ENCODE measurements at places on chromosomes 5 and 9. TPM values are rescaled to one million over a fixed set of nuclear protein-coding genes. Genes with fewer than 3 reads are reported as not detected.

PRLR gene
- 7.3 TPM for total RNA-seq

GRCh38 chr5:35771839-35772238 is 84.9 kb upstream of the IL7R start:
- DNase-seq, result no peak
- peaks cover 17% of the 10 kb centered on the region for H3K27me3 ChIP-seq
- no peak overlapping the region for H3K4me3 ChIP-seq
- H3K36me3 ChIP-seq, result no peaks in the 10 kb centered on the region
- H3K27ac ChIP-seq, result no peak overlapping the region
- H3K4me1 ChIP-seq, result no peaks in the 10 kb centered on the region

DNA sequence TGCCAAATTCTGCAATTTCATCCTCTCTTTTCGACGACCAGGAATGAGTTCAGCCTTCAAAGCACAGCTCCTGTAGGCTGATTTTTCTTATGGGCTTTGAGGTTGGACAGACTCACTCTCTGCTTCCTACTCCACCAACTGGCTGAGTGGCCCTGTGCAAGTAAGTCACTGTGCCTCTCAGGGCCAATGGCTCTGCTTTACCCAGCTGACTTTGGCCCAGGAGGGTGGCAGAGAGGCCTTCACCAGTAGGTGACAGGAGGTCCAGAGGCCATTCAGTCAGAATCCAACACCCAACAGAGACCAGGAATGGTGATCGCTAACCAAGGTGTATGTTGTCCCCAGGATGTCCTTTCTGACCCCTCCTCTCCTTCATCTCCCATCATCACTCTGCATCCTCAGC is 49.5 kb upstream of the ALDH1B1 start:
- H3K36me3 ChIP-seq, result no peaks in the 10 kb centered on the region
- peaks cover 16% of the 10 kb centered on the region for H3K4me1 ChIP-seq
- H3K4me3 ChIP-seq, result no peak overlapping the region
- H3K27me3 ChIP-seq, result no peaks in the 10 kb centered on the region
- peak; percentile 32 for DNase-seq

DNA sequence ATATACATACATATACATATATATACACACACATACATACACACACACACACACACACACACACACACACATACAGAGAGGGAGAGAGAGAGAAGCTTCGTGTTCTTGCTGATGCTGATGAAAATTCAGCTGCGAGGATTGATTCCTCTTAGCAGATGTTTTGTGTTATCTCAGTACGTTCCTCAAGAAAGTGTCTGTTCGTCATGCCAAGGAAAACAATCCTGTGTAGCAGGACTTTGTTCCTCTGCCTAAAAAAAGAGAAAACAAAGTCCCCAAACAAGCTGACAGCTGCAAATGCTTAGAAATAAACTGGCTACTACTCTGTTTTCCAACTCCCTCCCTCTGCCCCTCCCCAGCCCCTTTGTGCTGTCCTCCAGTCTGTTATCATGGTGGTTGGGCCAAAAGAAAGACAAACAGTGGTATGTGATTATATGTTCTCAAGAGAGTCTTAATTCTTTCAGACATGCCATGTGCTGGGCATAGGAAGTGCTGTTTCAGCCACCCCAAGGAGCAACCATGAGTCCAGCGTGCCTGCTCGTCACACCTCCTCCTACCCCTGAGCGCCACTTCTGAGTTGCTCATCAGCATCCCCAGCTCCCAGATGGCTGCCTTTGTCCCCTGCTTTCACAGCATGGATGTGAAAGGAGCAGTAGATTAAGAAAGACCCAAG is 71.5 kb upstream of the EQTN start:
- DNase-seq, result peak; percentile 71
- H3K36me3 ChIP-seq, result no peaks in the 10 kb centered on the region
- H3K27me3 ChIP-seq, result peaks cover 29% of the 10 kb centered on the region
- no peak overlapping the region for H3K27ac ChIP-seq
- H3K4me3 ChIP-seq, result no peak overlapping the region
- no peaks in the 10 kb centered on the region for H3K4me1 ChIP-seq

DNA sequence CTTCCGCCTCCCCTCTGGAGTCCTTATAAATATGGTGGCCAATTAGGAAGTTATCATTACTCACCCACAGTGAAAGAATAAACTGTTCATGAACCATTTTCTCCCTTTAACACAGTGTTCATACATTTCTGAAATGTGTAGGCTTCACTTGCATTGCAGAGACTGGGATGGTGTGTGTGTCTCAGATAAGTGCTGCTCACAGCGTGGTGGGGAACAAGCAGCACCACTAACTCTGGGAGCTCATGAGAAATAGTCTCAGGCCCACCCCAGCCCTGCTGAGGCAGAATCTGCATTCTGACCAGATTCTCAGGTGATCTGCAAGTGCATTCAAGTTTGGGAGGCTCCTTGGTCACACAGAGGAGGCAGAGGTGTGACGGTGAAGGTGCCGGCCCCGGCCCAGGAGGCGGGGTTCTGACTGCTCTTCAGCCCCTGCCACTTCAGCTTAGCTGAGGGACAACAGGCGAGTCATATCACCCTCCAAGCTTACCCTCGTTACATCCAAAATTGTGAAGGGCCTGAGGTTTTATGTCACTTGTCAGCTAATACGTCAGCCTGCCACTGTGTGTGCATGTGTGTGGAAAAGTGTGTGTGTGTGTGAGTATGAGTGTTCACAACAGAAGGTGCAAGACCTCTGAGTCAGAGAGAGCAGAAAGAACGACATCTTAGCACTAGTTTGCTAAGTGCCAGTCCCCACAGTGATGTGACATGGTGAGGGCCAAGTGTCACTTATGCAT is 34.7 kb downstream of the DAP start:
- no peaks in the 10 kb centered on the region for H3K27me3 ChIP-seq
- DNase-seq, result peak; percentile 52
- H3K4me3 ChIP-seq, result no peak overlapping the region
- peaks cover 14% of the 10 kb centered on the region for H3K4me1 ChIP-seq
- H3K36me3 ChIP-seq, result peaks cover 18% of the 10 kb centered on the region

DNA sequence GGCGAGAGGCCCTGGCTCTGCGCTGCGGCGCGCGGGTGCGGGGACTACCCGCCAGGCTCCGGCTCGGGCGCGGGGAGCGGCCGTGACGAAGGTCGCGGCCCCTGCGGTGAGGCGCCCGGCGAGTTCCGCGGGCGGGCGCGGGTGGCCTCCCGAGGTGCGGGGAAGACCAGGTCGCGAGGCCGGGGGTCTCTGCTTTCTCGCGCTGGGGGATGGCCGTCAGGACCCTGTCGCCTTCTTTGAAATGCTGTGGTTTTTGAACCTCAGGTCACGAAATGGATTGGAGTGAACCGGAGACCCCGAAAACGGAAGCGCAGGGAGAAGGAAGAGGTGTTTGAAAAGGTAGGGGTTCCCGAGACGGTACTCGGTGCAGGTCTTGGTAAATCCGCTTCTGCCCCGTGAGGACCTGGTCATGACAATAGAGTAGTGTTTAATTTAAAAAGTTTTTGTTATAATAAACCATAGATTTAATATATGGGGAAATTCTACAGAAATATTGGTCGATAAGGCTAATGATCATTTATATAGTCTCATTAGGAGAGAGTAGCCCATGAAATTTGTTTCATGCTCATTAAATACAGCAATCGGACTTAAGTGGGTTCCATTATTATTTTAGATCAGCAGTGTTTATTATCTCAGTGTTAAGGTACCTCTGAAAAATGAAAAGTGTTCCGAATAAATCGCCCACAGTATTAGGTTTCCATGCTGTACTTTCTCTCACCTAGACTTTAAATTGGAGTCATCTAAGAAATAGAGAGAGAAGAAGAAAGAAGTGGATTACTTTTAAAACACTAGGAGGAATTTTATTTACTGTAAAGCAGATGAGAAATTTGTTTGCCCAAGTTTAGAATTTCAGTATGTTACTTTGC is 279.0 kb downstream of the AOPEP start:
- peak overlapping the region; percentile 74 for H3K4me3 ChIP-seq
- DNase-seq, result no peak
- no peak overlapping the region for H3K27ac ChIP-seq

- no peaks in the 10 kb centered on the region for H3K36me3 ChIP-seq
- H3K27me3 ChIP-seq, result no peaks in the 10 kb centered on the region
- no peak overlapping the region for H3K4me3 ChIP-seq
- H3K27ac ChIP-seq, result no peak overlapping the region
- no peak for DNase-seq
- peaks cover 4% of the 10 kb centered on the region for H3K4me1 ChIP-seq
Measured at GRCh38 chr5:66704790-66705425, 108.7 kb downstream of the MAST4 start.

DNA sequence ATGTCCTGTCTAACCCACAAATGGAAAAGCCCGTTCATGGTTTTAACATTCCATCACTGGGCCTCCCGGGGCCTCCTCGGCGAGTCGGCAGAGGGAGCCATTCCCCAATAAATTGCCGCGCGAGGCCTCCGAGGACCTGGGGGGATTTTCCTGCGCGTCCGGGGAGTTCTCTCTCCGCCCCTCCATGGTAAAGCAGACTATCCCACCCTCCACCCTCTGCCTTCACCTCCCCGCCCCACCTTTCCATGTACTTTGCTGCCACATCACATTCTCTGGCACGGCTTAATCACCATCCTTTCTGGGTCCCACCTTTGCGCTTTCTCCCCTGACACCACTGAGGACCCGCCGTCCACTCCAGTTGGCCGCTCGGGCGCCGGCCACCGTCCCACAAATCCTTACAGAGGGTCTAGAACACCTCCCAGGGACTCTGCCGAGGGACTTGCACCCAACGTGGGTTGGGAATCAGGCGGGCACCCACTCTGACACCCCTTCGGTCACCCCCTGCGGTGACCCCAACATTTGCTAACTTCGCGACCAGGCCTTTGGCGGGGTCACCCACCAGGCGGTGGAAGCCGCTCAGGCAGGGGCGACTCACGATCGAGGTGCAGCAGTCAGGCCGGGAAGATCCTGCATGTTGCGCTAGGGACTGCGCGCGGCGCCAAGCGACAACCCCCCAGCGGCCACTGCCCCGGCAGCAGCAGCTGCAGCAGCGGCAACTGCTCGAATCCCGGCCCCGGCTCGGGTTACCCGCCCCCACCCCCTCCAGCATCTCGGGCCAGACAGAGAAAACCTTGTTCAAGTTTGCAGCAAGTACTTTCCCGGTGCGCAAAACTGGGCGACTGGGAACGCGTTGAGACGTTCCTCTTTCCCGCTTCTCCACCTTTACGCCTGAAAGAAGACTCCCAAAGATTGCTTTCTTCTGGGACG is at the start of gene MEGF10:
MEGF10 (plus strand) TSS at position 778 of the 927 bp plus-strand sequence. CDS start 40,513 bp downstream, outside the sequence.
- H3K27ac ChIP-seq, result no peak within 1 kb of the TSS
- H3K4me3 ChIP-seq, result peak within 1 kb of the TSS; percentile 93
- no peaks in the 10 kb centered on the region for H3K36me3 ChIP-seq

DNA sequence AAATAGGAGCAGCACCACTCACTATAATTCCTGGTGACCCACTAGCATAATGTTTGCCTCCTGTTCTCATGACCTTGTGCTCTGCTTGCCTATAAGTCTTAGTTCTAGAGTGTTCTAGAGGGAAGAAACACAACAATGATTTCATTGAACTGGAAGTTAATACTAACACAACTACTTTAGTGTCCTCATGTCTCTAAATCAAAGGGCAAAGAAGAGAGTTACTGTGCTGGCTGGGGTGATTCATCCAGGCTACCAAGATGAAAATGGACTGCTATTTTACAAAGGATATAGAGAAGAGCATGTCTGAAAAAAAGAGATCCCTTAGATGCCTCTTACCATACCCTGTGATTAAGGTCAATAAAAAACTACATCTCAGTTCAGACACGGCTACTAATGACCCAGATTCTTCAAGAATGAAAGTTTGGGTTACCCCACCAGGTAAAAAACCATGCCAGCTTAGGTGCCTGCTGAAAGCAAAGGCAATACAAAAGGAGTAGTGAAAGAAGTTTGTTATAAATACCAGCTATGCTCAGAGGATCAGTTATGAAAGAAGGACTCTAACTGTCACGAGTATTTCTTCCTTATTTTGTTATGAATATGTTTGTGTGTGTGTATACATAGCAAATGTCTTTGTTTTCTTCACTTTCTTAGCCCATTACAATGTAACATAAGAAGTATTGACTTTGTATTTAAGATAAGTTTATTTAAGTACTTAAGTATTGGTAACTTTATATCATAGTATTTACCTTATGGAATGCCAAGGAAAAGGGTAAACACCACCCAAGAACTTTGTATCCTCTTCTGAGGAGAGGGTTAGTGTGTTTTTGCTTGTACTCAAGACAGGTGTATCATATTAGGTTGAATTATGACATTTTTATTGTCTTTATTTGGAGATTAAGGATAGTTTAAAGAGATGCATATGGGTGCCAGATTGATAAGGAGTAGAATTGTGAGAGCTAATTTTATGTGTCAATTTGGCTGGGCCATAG is 314.1 kb upstream of the PTGER4 start:
- no peaks in the 10 kb centered on the region for H3K4me1 ChIP-seq
- H3K27me3 ChIP-seq, result no peaks in the 10 kb centered on the region
- no peaks in the 10 kb centered on the region for H3K36me3 ChIP-seq
- no peak overlapping the region for H3K27ac ChIP-seq
- H3K4me3 ChIP-seq, result no peak overlapping the region
- no peak for DNase-seq

GRCh38 chr9:99834474-99834873 is 12.8 kb downstream of the NR4A3 start:
- H3K4me3 ChIP-seq, result no peak overlapping the region
- peaks cover 20% of the 10 kb centered on the region for H3K4me1 ChIP-seq
- no peak overlapping the region for H3K27ac ChIP-seq
- DNase-seq, result peak; percentile 72
- peaks cover 28% of the 10 kb centered on the region for H3K27me3 ChIP-seq

DNA sequence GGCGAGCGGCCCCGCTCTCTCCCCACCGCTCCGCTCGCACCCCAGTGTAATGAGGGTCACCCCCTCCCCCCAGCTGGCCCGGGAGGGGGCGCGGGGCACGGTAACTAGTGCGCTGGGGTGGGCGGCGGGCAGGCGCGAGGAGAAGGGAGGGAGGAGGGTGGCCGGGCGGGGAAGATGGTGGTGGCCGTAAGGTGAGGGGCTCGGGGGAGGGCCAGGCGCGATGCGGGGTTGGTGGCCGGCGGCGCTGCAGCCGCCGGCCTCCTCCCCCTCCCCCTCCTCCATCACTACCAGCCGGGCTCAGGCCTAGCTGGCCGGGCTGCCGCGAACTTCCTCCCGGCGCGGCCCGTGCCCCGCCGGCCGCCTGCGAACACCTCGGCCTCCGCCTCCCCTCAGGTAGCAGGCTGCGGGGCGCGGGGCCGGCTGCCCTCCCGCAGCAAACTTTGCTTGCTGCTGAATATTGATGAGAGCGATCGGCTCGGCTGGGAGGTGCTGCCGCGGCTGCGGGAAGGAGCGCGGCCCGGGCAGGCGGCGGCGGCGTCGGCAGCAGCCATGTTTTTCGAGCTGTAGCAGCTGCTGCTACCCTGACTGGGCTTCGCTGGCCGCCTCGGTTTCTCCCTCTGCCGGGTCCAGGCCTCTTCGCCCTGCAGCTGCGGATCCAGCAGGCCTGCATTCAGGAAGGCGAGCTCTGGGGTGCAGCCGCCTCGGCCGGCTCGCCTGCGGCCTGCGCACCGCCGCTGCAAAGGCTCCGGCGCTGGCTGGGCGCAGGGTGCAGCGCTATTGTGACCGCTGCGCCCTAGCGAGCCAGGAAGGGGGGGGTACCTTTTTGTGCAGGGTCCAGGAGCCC is 502 bp downstream of the NSD1 start:
- peak overlapping the region; percentile 87 for H3K27ac ChIP-seq
- peak overlapping the region; percentile 93 for H3K4me3 ChIP-seq
- DNase-seq, result peak; percentile 92
- H3K36me3 ChIP-seq, result peaks cover 40% of the 10 kb centered on the region

GRCh38 chr9:126155756-126156664 is 170.6 kb upstream of the MVB12B start:
- no peaks in the 10 kb centered on the region for H3K27me3 ChIP-seq
- no peak for DNase-seq
- no peak overlapping the region for H3K27ac ChIP-seq
- H3K4me3 ChIP-seq, result no peak overlapping the region
- H3K4me1 ChIP-seq, result no peaks in the 10 kb centered on the region
